ENCODE measurements at places on chromosomes 12 and 14.

- DNase-seq = peak; percentile 7
Observed at GRCh38 chr12:81992461-81992860, 233.3 kb upstream of the PPFIA2 start.

DNA sequence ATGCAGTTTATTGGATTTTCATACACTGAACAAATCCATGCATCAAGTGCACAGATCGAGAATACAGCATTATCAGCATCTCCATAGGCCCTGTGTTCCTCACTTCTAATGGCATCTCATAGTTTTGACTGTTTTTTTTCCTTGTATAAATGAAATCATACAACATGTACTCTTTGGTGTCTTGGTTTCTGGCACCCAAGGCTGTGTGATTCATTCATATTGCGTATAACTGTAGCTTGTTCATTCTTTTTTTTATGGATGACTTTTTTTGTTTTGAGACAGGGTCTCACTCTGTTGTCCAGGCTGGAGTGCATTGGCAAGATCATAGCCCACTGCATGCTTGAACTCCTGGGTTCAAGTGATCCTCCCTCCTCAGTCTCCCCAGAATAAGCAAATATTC, 14.3 kb downstream of the RASSF8 start:
- no peak for DNase-seq

DNA sequence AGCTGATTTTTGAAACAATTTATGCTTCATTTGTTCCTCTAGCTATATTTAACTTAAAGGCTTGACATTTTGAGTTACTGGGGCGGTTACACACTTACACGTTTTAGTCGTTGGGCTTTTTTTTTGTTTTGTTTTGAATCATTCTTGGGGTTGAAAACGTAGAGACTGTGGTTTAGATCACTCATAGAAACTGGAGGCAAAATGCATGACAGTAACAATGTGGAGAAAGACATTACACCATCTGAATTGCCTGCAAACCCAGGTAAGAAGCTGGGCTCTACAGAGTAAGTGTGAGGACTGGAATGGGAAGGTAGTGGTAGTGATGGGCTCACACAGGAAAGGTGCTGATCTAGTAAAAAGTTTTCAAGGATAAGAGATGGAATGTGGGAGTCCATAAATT, at the start of gene CLEC2D:
Gene CLEC2D (plus strand): TSS at position 180 of the 400 bp plus-strand sequence. CDS start 22 bp downstream, at position 202.
- DNase-seq = no peak

DNA sequence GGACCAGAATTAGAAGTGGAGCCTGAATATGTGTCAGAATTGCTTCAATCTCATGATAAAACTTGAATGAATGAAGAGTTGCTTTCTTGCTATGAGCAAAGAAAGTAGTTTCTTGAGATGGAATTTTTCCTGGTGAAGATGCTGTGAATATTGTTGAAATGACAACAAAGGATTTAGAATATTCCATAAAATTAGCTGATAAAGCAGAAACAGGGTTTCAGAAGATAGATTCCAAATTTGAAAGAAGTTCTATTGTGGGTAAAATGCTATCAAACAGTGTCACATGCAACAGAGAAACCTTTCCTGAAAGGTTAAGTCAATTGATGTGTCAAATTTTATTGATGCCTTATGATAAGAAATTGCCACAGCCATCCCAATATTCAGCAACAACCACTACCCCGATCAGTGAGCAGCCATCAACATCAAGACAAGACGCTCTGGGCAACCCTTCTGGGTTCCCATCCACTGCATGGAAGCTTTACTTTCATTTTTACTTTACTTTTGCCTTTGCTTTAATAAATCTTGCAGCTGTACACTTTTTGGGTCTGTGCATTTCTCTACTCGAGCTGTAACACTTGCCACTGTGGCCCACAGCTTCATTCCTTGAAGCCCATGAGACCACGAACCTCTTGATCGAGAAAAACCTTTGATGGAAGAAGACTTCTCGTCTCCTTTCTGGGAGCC, 104.0 kb upstream of the SSTR1 start:
- DNase-seq = no peak

DNA sequence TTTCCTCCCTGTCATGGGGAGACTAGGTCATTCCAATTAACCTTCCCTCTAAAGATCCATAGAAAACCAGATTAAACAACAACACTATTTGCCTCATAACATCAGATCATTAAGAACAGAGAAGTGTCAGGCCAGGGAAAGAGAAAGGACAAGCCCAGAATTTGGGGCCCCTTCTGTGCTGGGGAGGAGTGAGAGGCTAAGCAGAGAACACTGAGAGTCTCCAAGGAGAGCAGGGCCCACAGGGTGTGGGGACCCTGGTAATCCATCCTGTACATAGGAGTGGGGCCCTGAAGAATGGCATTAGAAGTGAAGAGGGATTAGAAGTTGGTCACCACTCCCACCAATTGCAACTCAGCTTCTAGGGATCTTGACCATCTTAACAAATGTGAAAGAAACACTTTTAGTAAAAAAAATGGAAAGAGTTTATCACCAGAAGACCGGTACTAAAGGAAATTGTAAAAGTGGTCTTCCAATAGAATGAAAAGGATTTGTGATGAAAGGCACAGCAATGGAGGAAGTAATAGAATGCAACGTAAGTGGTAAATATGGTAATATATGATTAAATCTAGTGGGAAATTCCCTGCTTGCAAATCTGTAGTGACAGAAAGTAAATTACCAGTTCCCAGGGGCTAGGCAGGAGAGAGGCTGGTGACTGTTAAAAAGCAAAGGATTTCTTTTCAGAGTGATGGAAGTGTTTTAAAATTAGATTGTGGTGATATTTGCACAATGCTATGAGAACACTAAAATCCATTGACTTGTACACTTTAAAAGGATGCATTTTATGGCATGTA, 14.0 kb upstream of the TMTC1 start:
- DNase-seq = no peak

DNA sequence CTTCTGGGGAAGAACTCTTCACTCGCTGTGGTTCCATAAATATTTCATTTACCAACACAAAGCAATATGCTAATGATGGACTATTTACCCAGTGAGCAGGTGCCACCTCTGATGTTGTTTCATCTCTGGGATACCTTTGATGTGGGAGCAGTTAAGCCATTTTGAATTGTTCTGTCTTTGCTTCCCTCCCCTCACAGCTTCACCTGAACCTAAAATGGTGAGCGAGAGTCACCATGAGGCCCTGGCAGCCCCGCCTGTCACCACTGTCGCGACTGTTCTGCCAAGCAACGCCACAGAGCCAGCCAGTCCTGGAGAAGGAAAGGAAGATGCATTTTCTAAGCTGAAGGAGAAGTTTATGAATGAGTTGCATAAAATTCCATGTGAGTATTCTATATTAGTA, 352.7 kb downstream of the SYT1 start:
- DNase-seq = no peak

- no peak for DNase-seq
Observed at GRCh38 chr14:79656056-79656455, 555.2 kb downstream of the DIO2 start.

GRCh38 chr14:104284107-104284592, 145.8 kb downstream of the KIF26A start:
- DNase-seq = no peak

GRCh38 chr12:127628645-127629044, 638.3 kb upstream of the TMEM132C start:
- DNase-seq = no peak

- DNase-seq = no peak
Observed at GRCh38 chr12:40208707-40209446, 15.9 kb upstream of the LRRK2 start.

DNA sequence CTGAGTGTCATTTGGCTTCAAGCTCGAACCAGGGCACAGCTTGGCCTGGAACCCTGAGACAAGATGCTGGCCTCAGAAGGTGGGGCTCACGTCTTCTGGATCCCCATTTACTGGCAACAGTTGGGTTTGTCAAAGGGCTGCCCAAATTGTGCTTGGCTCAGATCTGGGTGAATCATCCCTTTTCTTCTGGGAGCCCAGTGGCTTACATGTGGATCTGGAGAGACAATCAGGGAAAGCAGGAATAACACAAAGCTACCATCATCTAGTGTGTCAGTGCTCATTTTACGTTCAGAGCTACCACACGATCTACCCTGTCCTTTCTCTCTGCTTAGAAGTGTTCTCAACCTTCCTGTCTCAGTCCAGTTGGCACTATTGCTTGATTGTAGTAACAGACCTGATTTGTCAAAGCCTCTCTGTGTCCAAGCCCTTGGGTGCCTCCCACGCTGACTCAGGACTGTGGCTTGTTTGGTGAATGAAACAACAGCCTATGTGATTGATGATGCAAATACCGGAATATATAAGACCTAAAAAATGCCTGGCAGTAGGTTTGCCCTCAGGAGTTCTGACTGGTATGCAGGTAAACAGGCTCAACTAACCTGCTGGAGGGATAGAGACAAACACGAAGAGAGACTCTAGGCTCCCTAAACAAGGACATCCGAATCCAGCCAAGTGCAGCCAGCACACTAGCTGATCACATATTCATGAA, 974.3 kb downstream of the VRK1 start:
- no peak for DNase-seq

GRCh38 chr12:118850244-118850825, 131.0 kb upstream of the SRRM4 start:
- no peak for DNase-seq

GRCh38 chr12:12870465-12870864, 20.9 kb upstream of the GPRC5A start:
- no peak for DNase-seq

DNA sequence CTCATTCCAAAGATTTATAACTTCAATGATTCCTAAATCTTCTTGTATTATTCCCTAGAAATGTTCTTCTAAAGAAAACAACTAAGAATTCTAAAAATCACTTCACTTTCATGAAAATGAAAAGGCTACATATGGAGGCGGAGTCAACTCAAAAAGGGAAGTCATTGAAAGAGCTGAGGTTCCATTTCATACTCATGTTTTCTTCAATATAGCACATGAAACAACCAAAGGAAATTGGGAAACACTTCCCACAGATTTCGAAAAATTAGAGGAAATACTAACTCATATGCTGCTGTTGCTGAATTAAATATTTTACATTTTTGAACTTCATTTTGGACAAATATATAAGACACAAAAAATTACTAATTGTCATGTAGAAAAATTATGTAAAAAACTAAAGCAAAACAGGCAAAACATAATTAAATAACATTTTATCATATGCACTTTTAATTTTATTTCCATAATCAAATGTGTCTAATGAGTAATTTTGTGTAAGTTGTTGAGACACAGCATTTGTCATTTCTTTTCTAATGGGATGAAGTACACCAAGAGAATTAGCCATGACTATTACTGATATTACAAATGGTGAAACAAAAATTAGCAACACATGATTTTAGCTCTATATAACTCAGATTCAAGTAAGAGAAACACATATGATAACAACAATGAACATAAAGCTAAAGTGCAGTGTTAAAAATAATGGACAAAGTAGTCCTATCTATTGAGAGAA, at the start of gene CD163:
Gene CD163 (minus strand): TSS at position 92 of the 730 bp plus-strand sequence. CDS start 87 bp downstream, at position 5.
- DNase-seq = no peak

GRCh38 chr12:105036937-105037649, 47.2 kb downstream of the ALDH1L2 start:
- DNase-seq = no peak

GRCh38 chr14:36988568-36988967, 183.8 kb downstream of the SLC25A21 start:
- DNase-seq = no peak

DNA sequence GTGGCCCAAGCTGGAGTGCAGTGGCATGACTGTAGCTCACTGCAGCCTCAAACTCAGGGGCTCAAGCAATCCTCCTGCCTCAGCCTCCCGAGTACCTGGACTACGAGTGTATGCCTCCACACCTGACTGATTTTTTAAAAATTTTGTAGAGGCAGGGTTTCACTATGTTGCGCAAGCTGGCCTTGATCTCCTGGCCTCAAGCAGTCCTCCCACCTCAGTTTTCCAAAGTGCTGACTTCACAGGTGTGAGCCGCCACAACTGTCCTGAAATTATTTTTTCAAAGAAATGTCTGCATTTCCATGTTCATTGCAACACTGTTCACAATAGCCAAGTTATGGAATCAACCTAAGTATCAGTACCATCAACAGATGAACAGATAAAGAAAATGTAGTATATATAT, 111.4 kb downstream of the FOXA1 start:
- no peak for DNase-seq

GRCh38 chr14:69982886-69983285, 103.7 kb downstream of the SMOC1 start:
- no peak for DNase-seq

DNA sequence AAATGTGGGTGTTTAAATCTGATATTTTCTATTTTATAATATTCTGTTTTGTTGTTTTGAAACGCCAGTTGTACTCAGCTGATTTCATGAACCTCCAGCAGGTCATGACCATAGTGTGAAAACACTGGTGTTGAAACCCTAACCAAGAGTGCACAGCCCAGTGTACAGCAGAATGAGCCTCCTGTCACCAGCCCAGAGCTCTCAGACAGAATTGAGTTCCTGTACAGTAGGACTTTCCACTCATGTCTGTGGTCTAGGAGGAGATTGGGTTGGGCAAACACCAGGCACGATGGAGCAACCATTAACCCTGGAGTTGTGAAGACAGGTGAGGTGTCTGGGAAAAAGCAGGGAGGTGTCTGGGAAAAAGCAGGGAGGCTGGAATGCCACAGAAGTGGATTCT, 908.8 kb downstream of the VRK1 start:
- no peak for DNase-seq

GRCh38 chr12:88944397-88944796, 364.1 kb upstream of the KITLG start:
- no peak for DNase-seq

DNA sequence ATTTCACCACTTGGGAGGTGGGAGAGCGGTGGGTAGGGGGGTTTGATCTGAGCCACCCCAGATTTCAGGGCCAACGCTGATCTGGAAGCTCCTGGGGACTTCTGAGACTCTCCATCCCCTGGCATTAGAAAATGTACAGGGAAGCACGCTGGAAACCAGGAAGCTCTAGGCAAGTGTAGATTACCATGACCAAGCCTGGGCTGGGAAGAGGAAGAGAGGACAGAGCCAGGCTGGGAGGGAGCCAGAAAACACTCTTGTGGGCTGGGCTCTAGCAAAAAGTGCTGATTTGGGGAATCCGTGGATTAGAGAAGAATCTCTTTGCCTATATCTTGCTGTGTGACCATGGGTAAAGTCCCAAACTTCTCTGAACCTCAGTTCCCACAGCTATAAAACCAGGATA, 236.7 kb downstream of the BCL11B start:
- DNase-seq = no peak

DNA sequence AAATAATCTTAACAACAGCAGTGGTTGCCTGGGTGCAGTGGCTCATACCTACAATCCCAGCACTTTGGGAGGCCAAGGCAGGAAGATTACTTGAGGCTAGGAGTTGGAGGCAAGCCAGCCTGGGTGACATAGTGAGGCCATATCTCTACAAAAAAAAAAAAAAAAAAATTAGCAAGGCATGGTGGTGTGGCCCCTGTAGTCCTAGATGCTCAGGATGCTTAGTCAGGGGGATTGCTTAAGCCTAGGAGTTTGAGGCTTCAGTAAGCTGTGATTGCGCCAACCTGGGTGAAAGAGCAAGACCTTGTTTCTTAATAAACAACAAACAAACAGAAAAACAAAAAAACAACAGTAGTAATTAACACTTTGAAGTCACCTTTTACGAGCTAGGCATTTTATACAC, 642 bp upstream of the ACSM4 start:
- DNase-seq = no peak

GRCh38 chr14:104141621-104142091, 3.3 kb downstream of the KIF26A start:
- no peak for DNase-seq

- no peak for DNase-seq
Observed at GRCh38 chr12:1434296-1434955, 160.0 kb downstream of the FBXL14 start.

GRCh38 chr12:128737292-128737966, 86.3 kb downstream of the SLC15A4 start:
- no peak for DNase-seq
